ENCODE measurements at places on chromosomes 11 and 22. TPM values are rescaled to one million over a fixed set of nuclear protein-coding genes. Genes with fewer than 3 reads are reported as not detected.

GRCh38 chr22:45905326-45905923, 71.5 kb downstream of the WNT7B start:
- no peak for DNase-seq
- H3K4me1 ChIP-seq = no peaks in the 10 kb centered on the region
- H3K27ac ChIP-seq = no peak overlapping the region
- H3K4me3 ChIP-seq = no peak overlapping the region

DNA sequence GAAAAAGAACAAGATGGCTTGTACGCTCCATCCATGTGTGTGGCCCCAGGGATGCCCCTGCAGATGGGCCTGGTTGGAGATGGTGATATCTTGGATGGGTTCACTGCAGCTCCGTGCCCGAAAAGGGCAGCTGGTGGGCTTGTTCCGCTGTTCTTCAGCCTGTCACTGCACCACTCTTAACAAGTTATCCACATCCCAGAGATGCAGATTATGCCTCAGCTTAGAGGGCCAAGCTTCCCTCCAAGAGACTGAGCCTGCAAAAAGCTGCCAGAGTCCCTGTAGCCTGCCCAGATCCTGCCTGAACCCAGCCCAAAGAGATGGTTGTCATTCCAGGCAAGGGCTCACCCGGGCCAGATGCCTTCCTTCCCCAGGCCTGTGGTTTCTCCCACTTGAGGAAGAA, 308.0 kb downstream of the OPCML start:
- no peak for DNase-seq
- H3K27ac ChIP-seq = no peak overlapping the region
- H3K27me3 ChIP-seq = no peaks in the 10 kb centered on the region
- no peaks in the 10 kb centered on the region for H3K36me3 ChIP-seq
- no peaks in the 10 kb centered on the region for H3K4me1 ChIP-seq
- no peak overlapping the region for H3K4me3 ChIP-seq

DNA sequence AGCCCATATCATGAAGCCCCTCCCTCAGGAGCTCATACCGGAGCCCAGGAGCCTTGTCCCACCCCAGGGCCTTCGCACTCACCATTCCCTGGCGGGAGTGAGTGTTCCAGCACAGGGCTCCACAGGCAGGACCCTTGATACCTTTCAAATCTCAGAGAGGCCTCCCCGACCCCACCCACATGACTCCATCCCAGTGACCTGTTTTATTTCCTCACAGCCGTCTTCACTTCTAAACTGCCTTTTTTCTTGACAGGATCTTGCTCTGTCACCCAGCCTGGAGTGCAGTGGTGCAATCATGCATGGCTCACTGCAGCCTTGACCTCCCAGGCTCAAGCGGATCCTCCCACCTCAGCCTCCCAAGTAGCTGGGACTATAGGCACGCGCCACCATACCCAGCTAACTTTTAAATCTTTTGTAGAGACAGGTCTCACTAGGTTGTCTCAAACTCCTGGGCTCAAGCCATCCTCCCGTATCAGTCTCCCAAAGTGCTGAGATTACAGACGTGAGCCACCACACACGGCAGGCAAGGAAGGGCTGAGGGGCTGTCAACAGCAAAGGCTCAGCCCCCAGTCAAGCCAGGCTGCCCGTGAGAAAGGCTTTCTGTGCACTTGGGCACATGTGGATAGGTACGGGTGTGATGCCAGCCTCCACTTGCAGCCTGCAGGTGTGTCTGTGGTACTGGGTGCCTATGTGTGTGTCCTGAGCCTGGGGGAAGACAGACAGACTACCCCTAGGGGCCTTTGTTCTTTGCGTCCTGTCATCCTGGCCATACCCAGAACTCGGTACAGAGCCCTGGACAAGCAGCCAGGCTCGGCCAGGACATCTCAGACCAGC, 9.3 kb downstream of the RPL3 start:
- DNase-seq = no peak
- peaks cover 4% of the 10 kb centered on the region for H3K4me1 ChIP-seq
- peaks cover 34% of the 10 kb centered on the region for H3K36me3 ChIP-seq
- H3K27me3 ChIP-seq = no peaks in the 10 kb centered on the region
- no peak overlapping the region for H3K27ac ChIP-seq

DNA sequence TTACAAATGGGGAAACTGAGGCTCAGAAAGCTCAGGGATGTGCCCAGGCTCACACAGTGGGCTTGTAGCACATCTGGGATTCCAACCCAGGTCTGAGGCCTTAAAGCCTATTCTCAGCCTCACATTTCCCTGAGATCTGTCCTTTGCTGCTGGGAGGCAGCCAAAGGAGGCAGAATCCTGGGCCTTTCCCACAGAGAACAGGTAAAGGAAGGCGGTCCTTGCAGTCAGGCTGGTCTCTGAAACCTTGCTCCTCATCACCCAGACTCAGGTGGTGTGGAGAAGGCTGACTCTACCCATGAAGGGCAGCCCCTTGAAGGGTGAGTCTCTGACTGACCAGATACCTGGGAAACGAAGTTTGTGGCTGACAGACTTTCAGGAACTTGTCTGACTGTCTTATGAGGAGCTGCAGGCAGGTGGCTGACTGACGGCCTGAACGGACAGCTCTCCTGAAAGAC, 7.8 kb downstream of the SLCO2B1 start:
- no peaks in the 10 kb centered on the region for H3K27me3 ChIP-seq
- no peak overlapping the region for H3K4me3 ChIP-seq
- peaks cover 20% of the 10 kb centered on the region for H3K4me1 ChIP-seq
- DNase-seq = peak; percentile 28

GRCh38 chr11:70577948-70578347, 179.6 kb downstream of the CTTN start:
- no peak overlapping the region for H3K4me3 ChIP-seq
- H3K36me3 ChIP-seq = no peaks in the 10 kb centered on the region
- H3K4me1 ChIP-seq = no peaks in the 10 kb centered on the region
- no peaks in the 10 kb centered on the region for H3K27me3 ChIP-seq
- no peak overlapping the region for H3K27ac ChIP-seq

The BLID gene
- total RNA-seq = not detected

DNA sequence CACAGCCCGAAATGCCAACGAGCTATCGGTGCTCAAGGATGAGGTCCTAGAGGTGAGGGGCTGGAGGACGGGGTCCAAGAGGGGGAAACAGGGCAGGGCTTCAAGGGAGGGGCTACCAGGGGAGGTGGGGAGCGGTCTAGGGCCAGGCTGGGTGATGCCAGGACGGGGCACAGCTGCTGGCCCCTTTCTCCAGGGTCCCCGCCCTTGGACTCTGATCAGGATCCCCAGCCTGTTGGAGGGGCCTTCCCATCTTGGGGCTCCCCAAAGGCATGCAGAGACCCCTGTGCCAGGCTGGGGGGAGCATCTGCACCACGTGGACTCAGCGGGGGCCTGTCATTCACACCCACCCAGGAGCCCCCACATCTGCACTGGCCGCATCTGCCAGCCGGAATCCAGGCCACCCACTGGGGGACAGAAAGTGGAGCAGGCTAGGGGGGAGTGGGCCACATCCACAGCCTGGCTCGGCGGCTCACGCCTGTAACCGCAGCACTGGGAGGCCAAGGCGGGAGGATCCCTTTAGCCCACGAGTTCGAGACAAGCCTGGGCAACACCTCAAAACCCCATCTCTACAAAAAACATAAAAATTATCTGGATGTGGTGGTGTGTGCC, 18.9 kb downstream of the EPS8L2 start:
- no peak for DNase-seq
- H3K27me3 ChIP-seq = peaks cover 5% of the 10 kb centered on the region
- peaks cover 47% of the 10 kb centered on the region for H3K4me1 ChIP-seq
- H3K4me3 ChIP-seq = no peak overlapping the region
- no peak overlapping the region for H3K27ac ChIP-seq

DNA sequence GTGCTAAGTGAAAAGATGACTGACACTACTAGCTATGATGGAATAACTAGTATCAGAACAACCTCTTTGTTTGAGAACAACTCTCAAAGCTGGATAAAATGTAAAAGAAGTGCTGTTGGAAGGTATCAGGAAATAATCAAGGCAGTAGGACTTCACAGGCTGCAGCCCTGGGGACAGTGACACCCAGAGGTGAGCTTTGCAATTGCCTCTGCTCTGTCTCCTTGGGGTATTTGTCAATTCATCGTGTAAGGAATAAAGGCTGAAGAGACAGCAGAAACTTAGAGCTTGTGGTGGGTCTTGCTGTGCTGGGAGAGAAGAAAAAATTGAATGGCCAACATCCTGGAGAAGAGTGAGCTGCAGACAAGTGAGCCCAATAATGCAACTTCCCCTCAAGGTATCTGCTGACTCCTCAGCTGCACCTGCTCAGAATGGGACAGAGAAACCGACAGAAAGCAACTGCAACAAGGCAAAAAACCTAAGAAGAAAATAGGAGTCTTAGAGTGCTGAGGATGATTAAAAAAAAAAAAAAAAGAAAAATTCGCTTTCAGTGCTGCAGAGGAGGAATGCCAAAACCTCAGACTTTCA, 141.1 kb downstream of the RCN1 start:
- H3K27ac ChIP-seq = no peak overlapping the region
- no peaks in the 10 kb centered on the region for H3K27me3 ChIP-seq
- no peaks in the 10 kb centered on the region for H3K4me1 ChIP-seq

The GGTLC2 gene
- total RNA-seq = not detected

The LZTR1 gene
- 61.7 TPM for total RNA-seq

The DDI1 gene
- total RNA-seq = not detected

The ABCG4 gene
- 0.22 TPM for total RNA-seq

- H3K27me3 ChIP-seq = no peaks in the 10 kb centered on the region
- H3K27ac ChIP-seq = peak overlapping the region; percentile 53
- no peaks in the 10 kb centered on the region for H3K4me1 ChIP-seq
- DNase-seq = no peak
- H3K4me3 ChIP-seq = no peak overlapping the region
Observed at GRCh38 chr11:117185736-117186430, 7.3 kb downstream of the SIDT2 start.

DNA sequence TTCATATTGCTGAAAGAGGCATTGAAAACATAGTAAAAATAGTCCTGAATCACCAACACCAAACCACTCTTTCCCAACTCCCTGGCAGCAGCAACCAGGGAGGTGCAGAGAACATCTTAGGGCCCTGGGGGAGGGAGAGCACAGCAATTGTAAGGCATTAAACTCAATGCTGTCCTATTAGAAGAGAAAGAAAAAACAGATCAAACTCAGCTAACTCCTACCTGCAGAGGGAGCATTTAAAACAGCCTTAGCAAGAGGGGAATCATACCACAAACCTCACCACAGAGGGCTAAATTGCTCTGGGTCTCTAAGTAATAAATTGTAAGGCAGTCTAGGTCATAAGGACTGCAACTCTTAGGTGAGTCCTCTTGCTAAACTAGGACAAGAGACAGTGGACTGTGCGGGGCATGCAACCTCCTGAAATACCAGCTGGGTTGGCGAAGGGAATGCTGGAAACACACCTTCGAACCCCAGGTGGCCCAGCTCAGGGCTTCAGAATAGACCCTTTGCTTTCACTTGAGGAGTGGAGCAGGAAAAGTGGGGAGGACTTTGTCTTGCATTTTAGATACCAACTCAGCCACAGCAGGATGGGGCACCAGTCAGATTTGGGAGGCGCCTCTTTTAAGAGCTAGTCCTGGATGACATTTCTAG, 697.1 kb upstream of the FAT3 start:
- H3K27me3 ChIP-seq = no peaks in the 10 kb centered on the region
- H3K4me1 ChIP-seq = no peaks in the 10 kb centered on the region
- no peak overlapping the region for H3K4me3 ChIP-seq

GRCh38 chr11:96680211-96681018, 290.6 kb downstream of the JRKL start:
- no peak overlapping the region for H3K27ac ChIP-seq
- H3K27me3 ChIP-seq = no peaks in the 10 kb centered on the region
- no peak for DNase-seq
- H3K4me1 ChIP-seq = no peaks in the 10 kb centered on the region
- H3K4me3 ChIP-seq = no peak overlapping the region
- H3K36me3 ChIP-seq = no peaks in the 10 kb centered on the region

DNA sequence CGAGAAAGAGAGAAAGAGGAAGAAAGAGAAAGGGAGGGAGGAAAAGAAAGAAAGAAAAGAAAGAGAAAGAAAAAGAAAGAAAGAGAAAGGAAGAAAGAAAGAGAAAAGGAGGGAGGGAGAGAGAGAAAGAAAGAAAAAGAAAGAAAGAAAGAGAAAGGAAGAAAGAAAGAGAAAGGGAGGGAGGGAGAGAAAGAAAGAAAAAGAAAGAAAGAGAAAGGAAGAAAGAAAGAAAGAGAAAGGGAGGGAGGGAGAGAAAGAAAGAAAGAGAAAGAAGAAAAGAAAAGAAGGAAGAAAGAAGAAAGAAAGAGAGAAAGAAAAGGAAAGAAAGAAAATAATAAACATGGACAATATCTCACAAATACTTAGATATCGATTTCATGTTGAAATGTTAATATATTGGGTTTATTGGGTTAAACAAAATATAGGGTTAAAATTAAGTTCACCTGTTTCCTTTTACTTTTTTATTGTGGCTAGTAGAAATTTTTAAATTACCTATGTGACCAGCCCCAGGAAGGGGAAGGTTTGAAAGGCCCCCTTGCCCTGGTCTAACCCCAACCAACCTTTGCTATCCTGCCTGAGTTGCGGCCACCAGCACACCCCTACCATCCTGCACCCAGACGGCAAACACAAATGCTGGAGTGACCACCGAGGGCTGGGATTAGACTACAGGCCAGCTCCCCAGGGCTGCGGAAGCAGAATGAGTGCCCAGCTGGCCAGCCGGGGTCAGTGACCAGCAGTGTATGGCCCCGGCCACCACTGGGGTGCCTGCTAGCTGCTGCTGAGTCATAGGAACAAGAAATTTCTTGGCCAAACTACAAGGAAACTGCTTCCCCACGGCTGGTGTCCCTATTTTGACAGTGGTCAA, 81.0 kb upstream of the FGF3 start:
- no peak overlapping the region for H3K27ac ChIP-seq
- H3K4me1 ChIP-seq = no peaks in the 10 kb centered on the region
- no peaks in the 10 kb centered on the region for H3K36me3 ChIP-seq
- no peaks in the 10 kb centered on the region for H3K27me3 ChIP-seq

GRCh38 chr22:36295247-36295646, 42.3 kb downstream of the APOL1 start:
- H3K27me3 ChIP-seq = no peaks in the 10 kb centered on the region
- no peak for DNase-seq
- H3K4me3 ChIP-seq = no peak overlapping the region
- no peak overlapping the region for H3K27ac ChIP-seq

DNA sequence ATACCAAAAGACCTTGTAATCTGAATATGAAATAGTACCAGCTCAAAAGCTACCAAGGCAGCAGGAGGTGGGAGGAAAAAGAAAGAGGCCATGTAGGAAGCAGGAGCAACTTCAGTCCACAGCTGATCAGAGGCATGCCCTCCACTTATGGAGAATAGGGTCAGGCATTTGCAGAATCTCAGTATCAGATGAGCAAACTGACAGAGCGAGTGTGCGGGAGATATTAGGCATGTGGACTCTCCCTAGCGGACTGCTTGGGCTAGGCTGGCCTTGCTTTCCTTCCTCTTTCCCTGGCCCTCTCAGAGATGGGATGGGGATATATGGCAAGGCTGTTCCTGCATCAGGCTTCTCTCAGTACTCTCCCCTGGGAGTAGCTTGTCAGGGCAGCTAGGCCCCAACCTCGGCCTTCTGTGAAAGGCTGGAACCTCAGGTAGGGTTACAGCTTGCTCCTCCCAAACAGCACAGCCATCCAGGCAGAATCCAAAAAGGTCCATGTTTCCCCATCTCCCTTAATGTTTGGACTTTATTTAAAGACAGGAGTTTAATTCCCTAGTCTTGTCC, 37.0 kb downstream of the ETS1 start:
- no peak overlapping the region for H3K4me3 ChIP-seq
- no peaks in the 10 kb centered on the region for H3K4me1 ChIP-seq
- H3K27ac ChIP-seq = no peak overlapping the region

- DNase-seq = no peak
- no peaks in the 10 kb centered on the region for H3K27me3 ChIP-seq
- no peaks in the 10 kb centered on the region for H3K4me1 ChIP-seq
- H3K27ac ChIP-seq = no peak overlapping the region
- H3K36me3 ChIP-seq = no peaks in the 10 kb centered on the region
Observed at GRCh38 chr11:94025690-94026394, 4.7 kb downstream of the HEPHL1 start.

The ZNF215 gene
- 3.6 TPM for total RNA-seq

The FBXO3 gene
- total RNA-seq = 30.0 TPM

The SYT7 gene
- total RNA-seq = 8.5 TPM
